C1 segment of cervical spinal cord (tissue), 14 donors: ENCODE measurements at places on chromosomes 6 and 20.

DNA sequence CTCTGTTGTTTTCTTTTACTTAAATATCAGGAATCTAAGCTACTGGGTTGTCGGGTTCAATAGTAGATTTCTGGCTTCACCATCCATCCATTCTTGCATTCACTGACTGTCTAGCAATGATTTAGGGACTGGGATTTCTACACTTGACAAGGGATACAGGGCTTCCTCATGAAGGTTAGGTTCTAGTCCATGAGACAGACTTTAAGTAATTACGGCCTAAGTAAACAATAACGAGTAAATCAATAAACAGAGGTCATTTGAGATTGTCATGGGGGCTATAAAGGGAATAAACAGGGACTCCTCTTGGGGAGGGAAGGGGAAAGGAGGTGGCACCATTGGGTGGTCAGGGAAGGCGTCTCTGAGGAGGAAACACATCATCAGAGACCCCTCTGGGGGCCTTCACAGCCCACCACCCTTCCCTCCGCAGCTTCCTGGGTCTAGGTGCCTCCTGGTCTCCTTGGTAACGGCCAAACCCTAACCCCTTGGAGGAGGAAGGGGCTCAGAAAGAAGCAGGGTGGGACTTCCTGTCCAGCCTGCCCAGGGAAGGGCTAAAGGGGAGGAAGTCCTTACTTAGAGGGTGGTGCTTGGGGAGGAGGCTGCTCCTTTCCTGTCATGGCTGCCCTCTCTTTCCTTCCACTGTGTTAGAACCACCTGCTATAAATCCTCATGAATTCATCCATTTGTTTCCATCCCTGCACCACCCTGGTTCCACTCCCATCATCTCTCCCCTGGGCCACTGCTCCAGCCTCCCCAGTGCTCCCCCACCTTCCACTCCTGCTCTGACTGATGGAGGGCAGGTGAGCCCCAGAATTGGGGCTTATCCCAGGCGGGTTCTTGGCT, 33.3 kb downstream of the BPIFB4 start:
- no peak for DNase-seq

DNA sequence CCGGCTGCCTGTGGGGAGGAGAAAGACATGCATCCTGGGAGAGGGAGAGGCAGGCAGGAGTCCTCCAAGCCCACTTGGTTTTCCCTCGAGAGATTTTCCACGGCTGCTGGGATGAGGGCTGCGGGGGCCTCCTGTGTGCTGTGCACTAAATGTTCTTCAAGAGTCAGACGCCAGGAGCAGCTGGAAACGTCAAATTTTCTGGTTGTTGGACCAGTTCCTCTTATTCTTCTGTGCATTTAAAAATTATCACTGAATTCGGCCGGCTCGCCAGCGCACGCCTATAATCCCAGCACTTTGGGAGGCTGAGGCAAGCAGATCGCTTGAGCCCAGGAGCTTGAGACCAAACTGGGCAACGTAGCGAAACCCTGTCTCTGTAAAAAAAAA, 32.8 kb upstream of the NTSR1 start:
- no peak for DNase-seq

- DNase-seq = no peak
Measured at GRCh38 chr6:119880840-119881239, 531.3 kb upstream of the MAN1A1 start.

DNA sequence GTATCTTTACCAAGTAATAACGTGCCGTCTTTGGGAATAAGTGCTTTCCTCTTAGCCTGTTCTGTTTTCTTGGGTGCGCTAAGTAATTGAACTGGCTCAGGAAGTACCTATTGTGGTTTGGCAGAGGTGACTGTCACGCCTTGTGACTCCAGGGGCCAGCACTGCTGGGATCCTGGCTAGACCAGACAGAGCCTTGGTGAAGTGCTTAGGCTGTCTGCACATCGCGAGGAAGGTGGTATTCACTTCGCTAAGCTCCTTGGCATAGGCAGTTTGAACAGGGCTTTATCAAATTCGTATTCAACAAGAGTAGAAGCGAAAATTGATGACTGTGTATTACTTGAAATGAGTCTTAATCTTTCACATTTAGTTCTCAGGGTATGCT, 17.6 kb downstream of the PRDM1 start:
- DNase-seq = no peak

GRCh38 chr6:39102821-39103136, 12.2 kb downstream of the SAYSD1 start:
- DNase-seq = no peak

DNA sequence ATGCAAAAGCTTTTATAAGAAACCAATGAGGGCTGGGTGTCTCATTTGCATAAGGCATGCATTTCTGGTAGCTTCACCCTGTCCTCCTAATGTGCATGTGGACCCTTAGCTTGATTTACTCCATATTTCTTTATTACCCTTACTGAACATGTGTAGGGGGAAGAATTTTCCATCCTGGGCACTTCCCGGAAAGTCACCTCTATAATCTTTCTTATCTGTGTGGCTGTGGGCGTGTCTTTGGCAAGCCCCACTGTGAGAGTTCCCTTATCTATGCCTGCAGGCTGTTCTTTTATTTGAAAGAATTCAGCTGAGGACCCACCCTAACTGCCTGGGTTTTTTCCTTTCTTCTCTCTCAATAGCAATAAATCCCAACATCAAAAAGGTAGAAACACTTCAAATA, 627.8 kb downstream of the DOK5 start:
- DNase-seq = no peak

- DNase-seq = no peak
Measured at GRCh38 chr6:40391851-40392517, 195.2 kb downstream of the LRFN2 start.

DNA sequence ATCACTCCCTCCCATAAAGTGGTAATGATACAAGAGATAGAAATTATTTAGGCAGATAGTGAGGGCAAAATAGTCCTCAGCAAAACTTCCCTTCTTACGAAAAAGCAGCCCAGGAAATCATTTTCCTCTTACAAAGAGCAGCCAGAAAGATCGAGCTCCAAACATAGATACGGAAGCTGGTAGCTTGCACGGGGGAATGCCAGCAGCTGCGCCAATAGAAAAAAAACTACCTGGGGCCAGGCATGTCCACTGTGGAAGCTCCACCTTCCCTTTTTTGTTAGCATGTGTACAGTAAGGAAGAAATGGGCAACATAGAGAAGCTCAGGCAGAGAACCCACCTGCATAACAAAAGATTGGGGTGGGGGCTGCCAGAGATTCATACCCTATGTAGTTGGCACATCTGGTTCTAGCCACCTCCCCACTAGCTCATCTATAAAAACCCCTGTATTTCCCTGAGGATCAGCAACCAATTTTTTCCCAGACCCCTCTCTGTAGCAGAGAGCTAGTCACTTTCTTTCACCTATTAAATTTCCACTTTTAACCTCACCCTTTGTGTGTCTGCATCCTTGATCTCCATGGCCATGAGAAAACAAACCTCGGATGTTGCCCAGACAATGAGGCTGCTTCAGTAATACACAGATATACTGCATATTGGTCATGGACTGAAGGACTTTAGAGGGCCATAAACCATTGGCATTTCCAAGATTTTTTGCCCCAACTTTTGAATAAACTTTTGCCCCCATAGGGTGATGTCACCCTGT, 52.1 kb downstream of the SOD2 start:
- DNase-seq = no peak

DNA sequence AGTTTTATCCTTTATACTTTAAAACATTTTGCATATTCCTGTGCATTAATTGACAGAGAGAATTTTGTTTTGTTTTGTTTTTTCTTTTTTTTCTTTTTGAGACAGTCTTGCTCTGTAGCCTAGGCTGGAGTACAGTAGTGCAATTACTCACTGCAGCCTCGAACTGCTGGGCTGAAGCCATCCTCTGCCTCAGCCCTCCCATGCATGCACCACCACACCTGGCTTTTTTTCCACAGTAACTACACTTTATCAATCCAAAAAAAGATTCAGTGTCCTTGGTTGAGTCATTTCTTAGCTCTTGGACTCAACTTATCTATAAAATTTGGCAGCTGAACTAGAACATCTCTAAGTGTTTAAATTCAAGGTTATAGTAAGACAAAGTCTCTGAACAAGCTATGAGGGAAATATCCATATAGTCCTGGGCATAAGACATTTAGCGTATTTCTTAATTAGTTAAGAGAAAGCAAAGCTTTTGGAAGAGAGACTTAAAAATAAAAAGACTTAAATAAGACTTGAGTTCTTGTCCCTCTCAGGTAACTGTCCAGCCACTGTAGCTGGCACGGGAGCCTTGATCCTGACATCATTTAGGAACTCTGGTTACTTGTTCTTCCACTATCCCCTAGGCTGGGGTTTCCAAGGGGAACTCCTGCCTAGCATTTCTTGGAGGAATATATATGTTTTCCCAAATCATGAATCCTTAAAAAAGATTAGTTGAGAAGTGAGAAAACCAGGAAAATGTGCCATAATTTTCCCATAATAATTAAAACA, 300.1 kb downstream of the HACE1 start:
- DNase-seq = no peak

- DNase-seq = no peak
Measured at GRCh38 chr20:57760698-57761412, 51.0 kb upstream of the PMEPA1 start.

- DNase-seq = no peak
Measured at GRCh38 chr6:96787846-96788580, 49.3 kb downstream of the GPR63 start.

GRCh38 chr6:34142061-34142998, 3.6 kb downstream of the GRM4 start:
- DNase-seq = no peak

DNA sequence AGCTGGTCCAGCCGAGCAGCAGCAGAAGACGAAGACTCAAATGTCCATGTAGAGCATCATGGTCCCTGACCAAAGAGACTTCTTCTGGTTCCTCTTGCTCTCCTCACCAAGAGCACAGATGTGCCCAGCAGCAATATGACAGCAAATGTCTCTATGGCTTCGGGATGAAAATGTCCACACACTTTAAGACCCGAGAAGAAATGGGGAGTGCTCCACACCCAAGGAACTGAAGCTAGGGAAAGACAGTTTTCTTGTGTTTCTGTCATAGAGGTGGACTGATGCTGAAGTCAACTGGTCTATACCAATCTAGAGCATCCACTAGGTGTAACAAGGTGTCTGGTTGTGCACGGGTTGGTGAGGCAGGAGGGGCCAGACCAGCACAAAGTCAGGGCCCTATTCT, 4.5 kb upstream of the CPNE1 start:
- DNase-seq = no peak

GRCh38 chr6:80531681-80532619, 425.5 kb downstream of the BCKDHB start:
- DNase-seq = no peak

- DNase-seq = no peak
Measured at GRCh38 chr20:38302786-38303185, 1.2 kb upstream of the BPI start.

- DNase-seq = no peak
Measured at GRCh38 chr6:35635601-35636597, 52.8 kb downstream of the FKBP5 start.

GRCh38 chr20:37226889-37227288, 34.7 kb downstream of the GHRH start:
- DNase-seq = no peak

GRCh38 chr6:54335871-54336270, 27.6 kb downstream of the TINAG start:
- no peak for DNase-seq

DNA sequence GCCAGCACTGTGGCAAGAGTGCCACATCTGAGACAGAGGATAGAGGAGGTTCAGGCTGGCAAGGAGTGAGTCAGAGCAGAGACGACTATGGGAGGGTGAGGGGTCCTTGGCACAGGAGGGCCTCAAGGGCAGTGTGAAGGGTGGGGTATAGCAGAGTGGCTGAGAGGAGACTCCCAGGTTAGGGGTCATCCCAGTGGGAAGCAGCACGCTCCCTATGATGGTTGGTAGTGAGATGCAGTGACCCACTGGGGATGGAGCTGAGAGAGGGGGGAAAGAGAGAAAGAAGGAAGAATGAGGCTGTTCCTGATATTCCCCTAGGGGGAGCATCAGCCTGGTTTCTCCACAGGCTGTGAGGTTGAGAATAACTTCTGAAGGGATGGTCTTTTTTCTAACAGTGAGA, 97.3 kb downstream of the INSM1 start:
- peak; percentile 29 for DNase-seq

GRCh38 chr20:52926505-52926904, 45.7 kb upstream of the TSHZ2 start:
- no peak for DNase-seq

- DNase-seq = no peak
Measured at GRCh38 chr6:1839361-1839760, 229.6 kb downstream of the FOXC1 start.

GRCh38 chr6:1672379-1672778, 62.7 kb downstream of the FOXC1 start:
- no peak for DNase-seq

GRCh38 chr6:42428326-42429041, 23.2 kb downstream of the TRERF1 start:
- no peak for DNase-seq

DNA sequence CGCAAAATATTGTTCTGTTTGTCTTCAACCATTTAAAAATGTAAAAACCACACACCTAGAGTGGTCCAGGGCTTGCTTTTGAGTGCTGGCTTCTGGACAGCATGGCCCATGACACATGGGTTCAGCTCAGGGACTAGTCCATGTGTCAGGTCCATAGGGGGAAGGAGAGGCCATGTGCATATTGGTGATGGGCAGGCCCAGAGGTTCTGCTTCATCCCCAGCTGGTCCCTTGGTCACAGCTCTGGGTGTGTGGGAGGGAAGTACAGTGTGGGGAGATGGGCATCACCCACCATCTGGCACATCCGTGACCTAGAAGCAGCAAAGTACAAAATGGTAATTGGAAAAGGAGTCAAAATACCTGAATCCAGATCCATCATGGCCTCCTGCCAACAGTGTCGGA, 50.7 kb downstream of the STK35 start:
- DNase-seq = no peak

GRCh38 chr6:168376120-168376519, 56.5 kb upstream of the DACT2 start:
- no peak for DNase-seq

DNA sequence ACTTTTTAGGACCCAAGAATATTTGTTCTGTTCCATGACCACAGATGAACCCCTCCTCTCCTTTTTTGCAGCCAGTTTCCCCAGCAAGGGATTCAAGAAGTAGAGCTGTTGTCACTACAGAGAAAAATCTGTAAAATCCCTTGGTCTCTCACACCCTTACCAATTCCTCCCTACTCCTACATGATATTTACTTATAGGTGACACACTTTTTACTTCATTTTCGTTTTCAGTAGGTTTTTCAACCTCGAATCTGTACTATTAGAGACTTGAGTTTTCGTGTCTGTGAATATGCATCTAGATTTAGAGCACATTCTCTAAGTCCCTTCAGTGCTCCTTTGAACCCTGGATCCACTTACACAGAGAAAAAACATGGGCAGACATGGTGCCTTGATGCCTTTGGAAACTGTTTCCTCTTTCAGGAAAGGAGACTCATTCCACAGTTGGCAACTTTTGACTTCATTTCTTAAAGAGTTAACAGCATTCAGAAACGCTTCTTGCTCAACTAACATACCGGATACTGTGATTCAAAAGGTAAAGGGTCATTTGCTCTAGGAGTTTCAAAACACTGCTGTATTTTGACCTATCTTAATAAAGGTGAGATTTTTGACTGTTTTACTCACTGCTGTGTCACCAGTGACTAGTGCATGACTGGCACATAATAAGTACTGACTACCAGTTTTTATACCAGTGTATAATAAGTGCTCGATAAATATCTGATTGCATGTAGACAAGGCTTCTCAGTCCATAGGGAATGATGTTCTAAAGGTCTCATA, 50.6 kb downstream of the LAMA4 start:
- DNase-seq = no peak

GRCh38 chr20:37651932-37652331, 41.9 kb upstream of the CTNNBL1 start:
- no peak for DNase-seq

GRCh38 chr6:118223316-118223715, 316.3 kb downstream of the SLC35F1 start:
- no peak for DNase-seq
